ENCODE measurements at places on chromosomes 3 and 15. TPM values are rescaled to one million over a fixed set of nuclear protein-coding genes. Genes with fewer than 3 reads are reported as not detected.

DNA sequence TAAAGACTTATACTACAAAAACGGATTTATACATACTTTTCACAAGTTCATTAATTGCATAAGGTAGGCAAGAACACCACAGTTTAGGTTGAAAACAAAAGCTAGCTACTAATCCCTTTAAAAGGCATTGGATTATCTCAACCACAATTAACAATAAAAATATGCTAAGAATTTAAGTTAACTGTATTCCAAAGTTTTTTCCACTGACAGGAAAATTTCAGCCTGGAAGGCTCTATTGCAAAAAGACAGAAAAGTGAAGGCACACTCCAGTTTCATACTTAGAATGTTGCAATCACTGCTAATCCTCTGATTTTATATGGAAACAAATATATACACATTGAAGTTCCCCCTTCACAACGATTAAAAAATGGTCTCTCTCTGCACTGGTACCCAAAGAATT lies 71.5 kb downstream of the TJP1 start:
- no peaks in the 10 kb centered on the region for H3K36me3 ChIP-seq
- DNase-seq, result no peak
- H3K27ac ChIP-seq, result no peak overlapping the region
- H3K27me3 ChIP-seq, result no peaks in the 10 kb centered on the region
- H3K4me3 ChIP-seq, result no peak overlapping the region

DNA sequence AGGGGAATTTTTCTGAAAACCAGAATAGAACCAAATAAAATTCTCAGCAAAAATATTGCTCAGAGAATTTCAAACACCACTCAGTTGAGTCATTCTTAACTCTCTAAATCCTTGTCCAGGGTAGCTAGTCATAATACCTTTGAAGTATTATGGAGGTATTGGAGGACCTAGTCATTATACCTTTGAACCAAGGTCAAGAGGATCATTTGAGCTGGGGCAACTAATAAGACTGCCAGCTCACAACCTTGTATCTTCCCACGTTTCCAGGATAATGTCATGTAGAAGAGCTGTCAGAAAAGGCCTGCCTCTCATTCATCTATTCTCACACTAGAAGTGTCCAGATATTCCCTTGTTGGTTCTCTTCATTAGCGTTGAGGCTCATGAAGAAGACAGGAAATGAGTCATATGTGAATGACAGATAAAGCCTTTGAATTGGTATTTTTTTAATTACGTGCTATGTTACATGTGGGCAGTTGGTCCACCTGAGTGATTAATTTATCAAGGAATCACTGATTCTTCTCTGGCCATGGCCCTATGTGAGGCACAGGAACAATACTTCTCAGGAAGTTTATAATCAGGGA lies 48.3 kb downstream of the TOPAZ1 start:
- no peaks in the 10 kb centered on the region for H3K36me3 ChIP-seq
- DNase-seq, result no peak
- no peak overlapping the region for H3K4me3 ChIP-seq
- H3K27me3 ChIP-seq, result no peaks in the 10 kb centered on the region

- no peaks in the 10 kb centered on the region for H3K27me3 ChIP-seq
- DNase-seq, result no peak
- no peaks in the 10 kb centered on the region for H3K36me3 ChIP-seq
These were observed 405.1 kb downstream of the LPP start for GRCh38 chr3:188559072-188559429.

GRCh38 chr15:41930221-41930866 lies 36.5 kb upstream of the SPTBN5 start:
- no peaks in the 10 kb centered on the region for H3K36me3 ChIP-seq
- no peak overlapping the region for H3K4me3 ChIP-seq
- peaks cover 53% of the 10 kb centered on the region for H3K4me1 ChIP-seq
- peak overlapping the region; percentile 61 for H3K27ac ChIP-seq
- DNase-seq, result peak; percentile 65

DNA sequence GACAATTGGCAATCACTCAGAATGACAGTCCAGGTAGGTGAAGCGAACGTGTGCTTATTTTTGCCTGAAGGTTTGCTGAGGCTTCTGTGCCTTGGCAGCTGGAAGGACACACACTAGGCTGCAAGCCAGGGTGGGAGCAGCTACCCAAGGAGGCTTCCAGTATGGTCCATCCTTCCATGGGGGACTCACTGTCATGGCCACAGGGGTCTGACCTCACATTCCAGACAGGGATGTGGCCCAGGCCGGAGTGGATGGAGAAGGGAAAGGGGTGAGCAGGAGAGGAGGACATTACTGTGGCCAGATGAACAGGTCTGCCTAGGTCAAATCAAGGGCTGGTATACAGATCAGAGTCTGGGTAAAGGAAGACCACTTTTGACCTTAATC lies 247.7 kb downstream of the ADAMTS17 start:
- H3K4me3 ChIP-seq, result no peak overlapping the region
- no peaks in the 10 kb centered on the region for H3K36me3 ChIP-seq
- H3K27ac ChIP-seq, result no peak overlapping the region
- no peaks in the 10 kb centered on the region for H3K4me1 ChIP-seq
- H3K27me3 ChIP-seq, result no peaks in the 10 kb centered on the region
- no peak for DNase-seq

GRCh38 chr3:166556955-166557354 lies 719.7 kb upstream of the BCHE start:
- H3K27ac ChIP-seq, result no peak overlapping the region
- H3K4me3 ChIP-seq, result no peak overlapping the region
- H3K27me3 ChIP-seq, result no peaks in the 10 kb centered on the region
- H3K36me3 ChIP-seq, result no peaks in the 10 kb centered on the region

GRCh38 chr3:186208296-186208989 lies 99.6 kb upstream of the ETV5 start:
- H3K27ac ChIP-seq, result no peak overlapping the region
- H3K4me1 ChIP-seq, result peaks cover 17% of the 10 kb centered on the region
- H3K36me3 ChIP-seq, result no peaks in the 10 kb centered on the region
- no peak for DNase-seq
- H3K27me3 ChIP-seq, result no peaks in the 10 kb centered on the region
- no peak overlapping the region for H3K4me3 ChIP-seq

GRCh38 chr15:99545605-99546004 lies 20.2 kb upstream of the MEF2A start:
- DNase-seq, result no peak
- H3K27me3 ChIP-seq, result no peaks in the 10 kb centered on the region
- no peak overlapping the region for H3K4me3 ChIP-seq
- no peaks in the 10 kb centered on the region for H3K36me3 ChIP-seq
- H3K27ac ChIP-seq, result peak overlapping the region; percentile 34

The VWA5B2 gene
- total RNA-seq, result not detected

The ANKRD63 gene
- total RNA-seq, result not detected
